Activated gamma-delta T cell treated with anti-CD3 and anti-CD28 coated beads, Interleukin-2, amount 50 U/mL, for 16 hours (primary cell): ENCODE measurements at places on chromosomes 5 and 9.

GRCh38 chr5:79846198-79846521 is 144.9 kb downstream of the MTX3 start:
- DNase-seq: no peak

DNA sequence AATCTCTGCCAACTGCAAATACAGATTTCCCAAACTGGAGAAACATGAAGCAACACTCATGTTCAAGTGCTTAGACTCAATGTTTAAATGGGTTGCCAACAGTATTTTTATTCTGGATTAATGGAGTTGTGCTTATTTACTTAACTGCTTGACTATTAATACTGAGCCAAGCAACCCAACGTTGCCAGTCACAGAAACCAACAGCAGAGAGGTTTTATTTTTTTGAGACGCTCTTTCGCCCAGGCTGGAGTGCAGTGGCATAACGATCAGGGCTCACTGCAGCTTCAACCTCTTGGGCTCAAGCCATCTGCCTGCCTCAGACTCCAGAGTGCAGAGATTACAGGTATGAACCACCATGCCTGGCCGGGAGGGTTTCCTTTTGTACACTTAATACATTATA is 8.5 kb upstream of the TMEM268 start:
- DNase-seq: no peak

GRCh38 chr9:1837453-1838084 is 177.6 kb upstream of the SMARCA2 start:
- no peak for DNase-seq

GRCh38 chr9:77677397-77677796 is 29.3 kb upstream of the GNA14 start:
- no peak for DNase-seq

DNA sequence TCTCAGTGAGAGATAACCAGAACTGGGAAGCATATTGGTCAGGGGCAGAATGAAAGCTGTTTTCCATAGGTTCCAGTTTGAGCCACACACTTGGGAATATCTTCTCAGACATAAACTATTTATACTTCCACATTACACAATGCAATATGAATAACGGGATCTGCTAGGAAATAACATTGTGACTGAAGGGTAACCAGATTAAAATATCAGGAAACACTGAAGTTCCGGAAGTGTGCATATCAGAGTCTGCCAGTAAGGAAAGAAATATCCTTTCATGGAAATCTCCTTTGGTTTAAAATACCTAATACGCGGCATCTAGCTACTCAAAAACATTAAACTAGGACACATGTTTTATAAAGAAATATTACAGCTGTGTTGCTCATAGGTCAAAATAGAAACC is 56.3 kb downstream of the ST8SIA4 start:
- no peak for DNase-seq

DNA sequence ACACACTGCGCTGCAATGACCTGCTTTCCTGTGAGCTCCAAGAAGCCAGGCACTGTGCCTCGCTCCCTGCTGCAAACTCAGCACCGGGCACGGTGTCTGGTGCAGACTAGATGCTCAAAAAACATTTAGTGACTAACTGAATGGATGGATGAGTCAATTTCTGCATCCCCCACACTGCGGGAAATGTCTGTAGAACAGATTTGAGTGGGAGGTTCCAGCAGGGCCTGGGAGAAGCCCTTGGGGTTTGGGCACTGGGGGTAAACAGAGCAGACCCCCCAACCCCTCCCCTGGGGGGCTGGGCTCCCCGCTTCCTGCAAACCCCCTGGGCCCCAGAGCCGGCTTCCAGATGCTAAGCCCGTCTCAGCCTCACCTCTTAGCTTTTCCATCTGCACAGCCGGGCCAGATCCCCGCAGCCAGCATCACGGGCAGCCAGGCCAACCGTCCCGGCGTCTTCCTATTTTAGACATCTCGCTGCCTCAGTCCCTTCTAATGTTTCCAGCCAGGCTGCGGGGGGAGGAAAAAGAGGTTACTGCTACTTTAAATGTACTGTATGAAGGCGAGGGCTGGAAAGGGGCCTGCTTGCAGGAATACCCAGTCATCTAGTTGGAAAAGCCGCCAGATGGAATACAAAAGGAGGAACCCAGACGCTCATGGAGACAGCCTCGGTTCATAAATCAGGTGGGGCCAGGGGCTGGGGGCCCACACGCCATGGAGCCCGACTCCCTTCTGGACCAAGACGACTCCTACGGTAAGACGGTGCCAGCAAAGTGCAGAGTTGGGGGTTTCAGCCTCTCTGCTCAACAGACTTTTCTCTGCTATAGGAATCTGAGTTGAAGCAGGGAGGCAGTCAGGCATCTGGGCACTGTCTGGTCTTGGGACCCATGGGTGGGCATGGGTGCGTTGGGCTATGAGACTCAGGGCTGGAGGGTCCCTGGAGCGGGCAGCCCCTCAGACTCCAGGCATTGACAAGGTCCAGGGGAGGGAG is 67.1 kb upstream of the GGTA1 start:
- no peak for DNase-seq

- no peak for DNase-seq
Measured at GRCh38 chr9:133610845-133611244, 1.7 kb upstream of the FAM163B start.

- DNase-seq: no peak
Measured at GRCh38 chr5:73674669-73675004, 48.6 kb downstream of the ARHGEF28 start.
